Aorta (tissue), 5 donors: ENCODE measurements at places on chromosomes 3 and 15.
A peak's percentile ranks its signal among the peaks of the same experiment; 100 is the strongest.

- no peak overlapping the region for H3K4me3 ChIP-seq
- peak overlapping the region; percentile 12 for H3K27ac ChIP-seq
- peak; percentile 52 for DNase-seq
- peaks cover 5% of the 10 kb centered on the region for H3K4me1 ChIP-seq
Observed at GRCh38 chr15:37015035-37015434, 85.3 kb downstream of the MEIS2 start.

- no peak overlapping the region for H3K27ac ChIP-seq
- H3K4me3 ChIP-seq, result no peak overlapping the region
- no peaks in the 10 kb centered on the region for H3K27me3 ChIP-seq
Observed at GRCh38 chr3:71454512-71455403, 128.8 kb downstream of the FOXP1 start.

GRCh38 chr3:126104028-126104635, 20.2 kb upstream of the SLC41A3 start:
- H3K4me1 ChIP-seq, result no peaks in the 10 kb centered on the region
- no peak for DNase-seq
- H3K36me3 ChIP-seq, result no peaks in the 10 kb centered on the region
- no peaks in the 10 kb centered on the region for H3K27me3 ChIP-seq

DNA sequence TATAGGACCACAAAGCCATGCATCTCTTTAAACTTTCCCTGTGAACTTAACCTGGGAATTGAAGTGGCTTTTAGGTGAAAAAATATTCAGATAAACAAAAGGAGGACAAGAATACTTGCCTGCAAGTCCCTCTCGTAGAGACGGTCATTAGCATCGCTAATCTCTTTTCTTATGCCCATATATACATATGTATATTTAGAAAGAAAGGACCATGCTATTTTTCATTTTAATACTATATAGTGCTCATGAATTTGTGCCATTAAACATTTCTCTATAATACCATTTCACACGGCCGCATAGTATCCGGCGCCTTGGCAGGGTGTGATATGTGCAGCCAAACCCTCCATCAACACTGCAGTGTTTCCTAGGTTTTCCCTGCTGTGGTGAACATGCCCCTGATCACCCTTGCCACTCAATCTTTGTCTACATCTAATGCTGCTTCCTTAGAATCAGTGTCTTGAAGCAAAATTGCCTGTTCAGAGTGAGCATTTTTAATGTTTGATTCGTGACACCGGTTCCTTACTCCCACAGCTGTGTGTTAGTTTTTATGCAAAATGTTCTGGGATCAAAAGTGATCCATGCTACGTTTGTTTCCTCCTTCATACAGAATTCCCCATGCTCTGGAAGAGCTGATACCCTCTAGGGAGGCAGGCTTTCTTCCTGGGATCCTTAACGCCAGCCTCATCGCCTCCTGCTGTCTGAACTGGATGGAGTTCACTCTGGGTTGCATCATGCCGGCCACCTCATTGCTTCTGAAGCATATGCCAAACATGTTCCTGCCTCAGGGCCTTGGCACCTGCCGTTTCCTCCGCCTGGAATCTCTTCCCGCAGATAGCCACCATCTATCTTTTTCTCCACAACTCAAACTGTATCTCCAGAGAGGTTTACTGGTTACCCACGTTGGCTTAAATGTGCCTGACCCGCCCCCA, 118.1 kb downstream of the FBLN2 start:
- H3K27me3 ChIP-seq, result no peaks in the 10 kb centered on the region
- H3K27ac ChIP-seq, result no peak overlapping the region
- no peak for DNase-seq
- H3K36me3 ChIP-seq, result no peaks in the 10 kb centered on the region

DNA sequence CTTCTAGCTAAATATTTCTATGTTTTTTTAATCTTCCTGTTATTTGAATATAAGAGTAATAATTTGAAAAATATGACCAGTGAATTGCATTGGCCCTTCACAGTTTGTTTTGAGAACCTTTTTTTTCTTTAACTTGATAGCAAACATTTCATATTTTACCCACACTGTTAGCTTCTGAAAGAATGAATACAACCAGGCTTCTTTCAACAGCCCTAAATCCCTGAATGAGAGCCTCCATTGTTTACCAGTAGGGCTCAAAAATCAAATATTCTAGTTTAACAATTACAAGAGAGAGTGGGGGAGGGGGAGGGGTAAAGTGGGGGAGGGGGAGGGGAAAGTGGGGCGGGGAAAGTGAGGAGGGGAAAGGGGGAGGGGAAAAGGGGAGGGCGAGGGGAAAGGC, 14.5 kb upstream of the TOP2B start:
- no peaks in the 10 kb centered on the region for H3K36me3 ChIP-seq
- H3K27ac ChIP-seq, result no peak overlapping the region
- no peaks in the 10 kb centered on the region for H3K27me3 ChIP-seq
- DNase-seq, result no peak
- H3K4me1 ChIP-seq, result no peaks in the 10 kb centered on the region
